ENCODE measurements at places on chromosomes 16 and 17.

DNA sequence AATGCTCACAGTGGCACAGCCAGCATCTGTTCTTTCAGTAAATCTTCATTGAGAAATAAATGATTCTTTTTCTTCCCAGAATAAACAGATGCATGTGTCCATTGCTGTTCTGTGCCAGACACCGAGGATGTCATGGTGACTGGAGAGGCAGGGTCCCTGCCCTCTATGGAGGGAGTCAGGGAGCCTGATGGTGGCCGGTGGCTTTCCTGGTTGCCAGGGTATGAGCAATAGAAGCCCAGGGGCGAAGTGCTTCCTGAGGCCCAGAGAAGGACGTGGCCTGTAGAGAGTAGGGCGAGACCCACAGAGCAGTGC lies 29.9 kb upstream of the NUDT16L1 start:
- no peak for DNase-seq
- no peak overlapping the region for H3K27ac ChIP-seq
- H3K4me3 ChIP-seq = no peak overlapping the region
- peaks cover 26% of the 10 kb centered on the region for H3K4me1 ChIP-seq
- H3K27me3 ChIP-seq = no peaks in the 10 kb centered on the region
- H3K36me3 ChIP-seq = peaks cover 40% of the 10 kb centered on the region

- no peak overlapping the region for H3K27ac ChIP-seq
- no peak overlapping the region for H3K4me3 ChIP-seq
- peaks cover 9% of the 10 kb centered on the region for H3K4me1 ChIP-seq
- H3K27me3 ChIP-seq = peaks cover 8% of the 10 kb centered on the region
- H3K36me3 ChIP-seq = no peaks in the 10 kb centered on the region
Observed at GRCh38 chr17:40909351-40909750, 24.3 kb upstream of the KRT20 start.

DNA sequence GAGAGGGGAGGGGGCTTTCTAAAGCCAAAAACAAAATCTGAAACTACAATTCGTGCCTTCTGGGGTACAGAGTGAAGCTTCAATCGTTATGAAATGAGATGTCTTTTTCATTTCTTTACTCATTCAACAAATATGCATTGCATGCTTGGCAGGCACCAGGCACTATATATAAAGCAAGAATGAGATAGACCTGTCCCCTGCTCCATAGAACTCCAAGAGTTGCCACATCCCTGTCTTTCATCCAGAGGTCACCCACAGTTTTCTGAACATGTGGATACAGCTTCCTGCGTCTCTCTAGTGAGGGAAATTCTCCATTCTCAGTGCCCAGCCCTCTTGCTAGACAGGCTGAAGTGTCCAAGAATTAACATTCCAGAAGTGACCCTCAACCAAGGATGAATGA lies 343.2 kb upstream of the MAF start:
- no peaks in the 10 kb centered on the region for H3K4me1 ChIP-seq
- H3K36me3 ChIP-seq = no peaks in the 10 kb centered on the region
- H3K4me3 ChIP-seq = no peak overlapping the region
- no peaks in the 10 kb centered on the region for H3K27me3 ChIP-seq
- DNase-seq = no peak
- no peak overlapping the region for H3K27ac ChIP-seq

DNA sequence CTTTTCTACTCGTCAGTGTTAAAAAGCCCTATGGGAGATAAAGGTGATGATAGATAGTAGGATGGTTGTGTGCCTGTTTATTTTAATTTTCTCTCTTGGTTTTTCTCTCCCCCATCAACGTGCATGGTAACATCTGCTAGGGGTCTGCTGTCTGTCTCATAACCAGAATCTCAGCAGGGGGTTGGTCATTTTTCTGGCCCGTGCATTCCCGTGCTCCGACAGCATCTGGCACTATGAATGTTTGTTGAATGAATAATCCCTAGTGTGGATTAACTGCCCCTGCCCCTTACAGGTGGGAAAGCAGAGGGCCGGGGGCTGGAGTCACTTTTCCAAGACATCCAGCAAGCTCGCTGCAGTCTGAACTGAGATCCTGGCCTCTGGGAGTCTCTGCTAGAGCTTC lies 6.3 kb downstream of the CA5A start:
- H3K27me3 ChIP-seq = no peaks in the 10 kb centered on the region
- DNase-seq = no peak
- H3K36me3 ChIP-seq = no peaks in the 10 kb centered on the region
- no peaks in the 10 kb centered on the region for H3K4me1 ChIP-seq
- H3K27ac ChIP-seq = no peak overlapping the region

Measured in adrenal gland (tissue), 19 donors.